ENCODE measurements at places on chromosomes 6 and 20.

- no peak for DNase-seq
Measured at GRCh38 chr20:62331347-62331746, 28.6 kb downstream of the ADRM1 start.

GRCh38 chr20:50304501-50304856 is 113.8 kb downstream of the CEBPB start:
- no peak for DNase-seq

- DNase-seq: no peak
Measured at GRCh38 chr6:158755636-158756035, 63.5 kb downstream of the EZR start.

DNA sequence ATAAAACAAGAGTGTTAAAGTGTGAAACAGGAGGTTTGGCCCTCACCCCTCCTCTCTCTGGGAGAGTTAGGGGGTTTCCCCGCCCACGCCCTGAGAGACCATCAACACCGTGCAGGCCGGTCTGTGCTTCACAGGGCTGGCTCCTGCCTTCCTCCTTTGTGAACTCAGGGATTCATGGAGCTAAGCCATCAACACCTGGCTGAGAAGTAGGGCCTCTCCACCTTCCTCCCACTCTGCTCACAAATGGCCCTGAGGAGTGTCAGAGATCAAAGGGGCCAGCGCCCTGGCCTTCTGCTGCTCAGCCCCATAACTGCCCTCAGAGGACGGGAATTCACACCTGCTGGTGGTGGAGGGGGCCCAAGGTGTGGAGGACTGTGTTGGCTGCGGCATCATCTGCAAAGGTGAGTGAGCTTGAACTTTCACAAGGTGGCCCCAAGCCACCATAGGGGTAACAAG is 88.6 kb downstream of the PSMB1 start:
- no peak for DNase-seq

DNA sequence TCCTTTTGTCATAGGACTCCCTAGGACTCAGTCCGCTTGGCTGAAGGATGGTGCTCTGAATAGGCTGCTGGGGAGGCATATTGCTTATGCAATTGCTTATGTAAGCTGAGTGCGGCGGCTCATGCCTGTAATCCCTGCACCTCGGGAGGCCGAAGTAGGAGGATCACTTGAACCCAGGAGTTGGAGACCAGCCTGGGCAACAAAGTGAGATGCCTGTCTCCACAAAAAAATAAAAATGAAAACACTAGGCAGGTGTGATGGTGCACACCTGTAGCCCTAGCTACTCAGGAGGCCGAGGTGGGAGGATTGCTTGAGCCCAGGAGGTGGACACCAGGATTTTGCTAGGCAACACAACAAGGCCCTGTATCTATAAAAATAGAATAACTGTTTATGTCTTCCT is 81.3 kb downstream of the EYA2 start:
- DNase-seq: no peak

DNA sequence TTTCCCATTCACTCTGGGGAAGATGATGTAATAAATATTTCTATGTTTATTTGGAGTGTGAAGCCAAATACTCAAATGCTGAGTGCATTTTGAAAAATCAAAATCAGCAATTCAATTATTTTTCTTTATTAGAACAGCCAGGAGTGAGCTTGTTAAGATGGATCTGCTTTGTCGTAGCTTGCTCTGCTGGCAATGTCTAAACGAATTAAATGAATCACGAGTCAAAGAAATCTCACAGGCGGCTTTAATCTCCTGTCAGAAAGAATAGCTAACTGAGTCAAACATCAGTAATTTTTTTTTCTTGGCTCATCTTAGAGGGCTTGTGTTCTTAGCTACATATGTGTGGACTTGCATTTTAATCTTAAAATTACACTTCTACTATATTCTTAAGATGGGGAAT is 100.2 kb upstream of the HMGN3 start:
- no peak for DNase-seq

GRCh38 chr20:14932040-14932439 is 594.6 kb upstream of the FLRT3 start:
- no peak for DNase-seq

DNA sequence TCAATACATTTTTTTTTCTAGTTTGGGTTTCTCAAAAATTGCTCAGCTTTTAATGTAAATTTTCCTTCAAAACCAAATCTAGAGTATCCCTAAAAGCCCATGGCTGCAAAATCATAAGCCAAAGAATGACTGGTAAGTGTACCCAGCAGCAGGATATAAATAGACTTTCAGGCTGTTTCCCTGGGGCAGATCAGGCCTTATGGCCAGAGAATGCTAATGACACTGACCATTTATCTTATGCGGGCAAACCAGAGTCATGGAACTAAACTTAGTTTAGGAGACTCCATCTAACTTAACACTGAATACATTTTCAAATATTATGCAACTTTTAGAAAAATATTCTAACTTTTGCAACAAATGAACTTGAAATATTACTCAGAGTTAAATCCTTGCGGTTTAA is 7.4 kb downstream of the OSER1 start:
- no peak for DNase-seq

GRCh38 chr6:47209632-47210031 is 100.1 kb downstream of the TNFRSF21 start:
- DNase-seq: no peak
